IPS-NIHi11 (cell line): ENCODE measurements at places on chromosomes 12 and 14.

DNA sequence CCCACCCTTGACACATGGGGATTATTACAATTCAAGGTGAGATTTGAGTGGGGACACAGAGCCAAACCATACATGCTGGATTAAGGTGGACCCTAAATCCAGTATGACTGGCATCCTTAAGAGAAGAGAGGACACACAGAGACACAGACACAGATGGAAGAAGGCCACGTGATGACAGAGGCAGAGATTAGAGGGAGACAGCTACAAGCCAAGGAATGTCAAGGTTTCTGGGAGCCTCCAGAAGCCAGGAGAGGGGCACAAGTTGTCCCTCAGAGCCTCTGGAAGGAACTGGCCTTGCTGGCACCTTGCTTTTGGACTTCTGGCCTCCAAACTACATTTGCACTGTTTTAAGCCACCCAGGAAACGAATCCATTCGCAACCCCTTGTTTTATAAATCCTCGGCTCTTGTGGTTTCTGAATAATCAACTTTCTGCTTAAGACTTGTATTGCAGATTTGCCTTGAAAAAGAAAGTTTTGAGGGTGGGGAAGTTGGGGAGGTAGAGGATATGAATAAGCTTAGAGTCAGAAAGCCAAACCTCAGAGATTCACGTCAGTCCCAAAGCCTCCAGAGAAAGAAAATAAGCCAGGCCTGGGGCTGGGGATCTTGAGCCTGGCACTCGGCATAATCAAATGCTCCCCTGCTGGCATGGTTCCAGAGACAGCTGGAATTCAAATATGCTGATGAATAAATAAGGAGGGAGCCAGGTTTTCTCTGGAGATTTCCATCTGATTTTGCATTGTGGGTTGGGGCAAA is 224.2 kb upstream of the PWP1 start:
- DNase-seq = no peak

- DNase-seq = peak; percentile 31
These were observed 30.8 kb upstream of the CMKLR1 start for GRCh38 chr12:108369736-108370396.

DNA sequence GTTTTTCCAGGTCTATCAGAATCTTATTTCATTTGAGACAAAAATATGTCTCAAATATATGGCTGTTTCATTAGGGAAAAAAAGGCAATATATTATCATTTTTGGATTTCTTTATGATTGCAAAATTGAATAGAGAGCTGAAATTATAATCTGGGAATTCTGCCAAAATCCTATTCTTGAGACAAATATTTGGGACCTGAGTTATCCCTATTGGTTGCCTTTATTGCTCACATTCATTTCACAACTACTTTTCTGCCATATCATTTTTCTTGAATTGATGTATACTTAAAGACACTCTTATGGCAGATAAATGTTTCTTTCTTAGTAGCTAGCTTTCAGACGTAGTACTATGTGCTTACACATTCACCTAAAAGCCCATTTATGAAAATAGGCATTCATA is 241.6 kb upstream of the NOVA1 start:
- DNase-seq = no peak

DNA sequence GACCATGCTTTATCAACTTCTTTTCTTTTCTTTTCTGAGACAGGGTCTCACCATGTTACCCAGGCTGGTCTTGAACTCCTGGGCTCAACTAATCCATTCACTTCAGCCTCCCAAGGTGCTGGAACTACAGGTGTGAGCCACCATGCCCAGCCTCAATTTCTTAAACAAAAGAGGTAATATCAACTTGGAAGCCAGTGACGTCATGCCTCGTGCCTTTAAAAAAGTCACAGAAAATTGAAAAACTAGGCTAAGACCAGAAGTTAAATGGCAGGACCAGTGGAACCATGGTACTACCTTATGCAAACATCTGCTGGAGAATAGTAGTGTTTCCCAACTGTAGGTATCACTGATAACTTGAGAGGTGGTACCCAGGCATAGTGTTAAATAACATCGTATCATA is 103.3 kb downstream of the KSR2 start:
- DNase-seq = no peak

DNA sequence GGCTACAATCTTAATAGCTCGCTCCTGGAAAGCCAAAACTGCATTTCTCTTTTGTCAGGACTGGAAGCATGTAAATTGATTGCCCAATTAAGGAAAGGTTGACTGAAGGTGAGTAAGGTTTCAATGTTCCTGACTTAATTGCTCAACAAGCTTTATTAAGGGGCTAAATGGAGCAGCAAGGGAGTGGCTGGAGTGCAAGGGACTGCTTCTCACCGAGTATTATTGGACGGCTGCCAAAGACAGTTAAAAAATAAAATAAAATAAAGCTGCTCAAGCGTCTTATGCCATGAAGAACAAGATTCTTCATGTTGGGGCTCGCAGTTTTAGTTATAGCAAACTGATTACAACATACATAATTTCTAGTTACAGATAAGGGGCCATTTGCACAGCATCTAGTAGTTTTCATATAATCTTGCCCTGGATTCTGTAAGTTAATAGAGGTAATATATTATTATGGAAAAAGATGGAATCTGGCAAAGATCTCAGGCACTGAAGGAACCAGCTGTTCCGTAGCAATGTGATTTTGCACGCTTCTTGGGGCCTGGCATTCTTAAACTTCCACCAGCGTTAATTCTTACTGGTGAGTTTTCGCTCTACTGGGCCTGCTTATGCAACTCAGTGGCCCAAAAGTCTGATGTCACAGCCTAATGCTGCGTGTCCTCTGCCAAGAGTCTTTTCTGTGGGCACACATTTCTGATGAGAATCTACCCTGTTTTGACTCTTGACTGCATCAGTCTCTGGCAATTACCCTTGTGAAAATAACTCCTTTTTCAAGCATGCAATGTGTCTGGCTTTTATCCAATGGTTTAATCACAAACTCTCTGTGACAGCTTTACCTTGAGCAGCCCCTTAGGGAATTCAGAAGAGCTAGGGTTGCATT is 108.5 kb downstream of the SLC38A1 start:
- DNase-seq = peak; percentile 53

GRCh38 chr12:11580125-11580751 is 69.2 kb upstream of the ETV6 start:
- DNase-seq = no peak

GRCh38 chr14:49206828-49207227 is 379.4 kb downstream of the RPS29 start:
- DNase-seq = peak; percentile 14

DNA sequence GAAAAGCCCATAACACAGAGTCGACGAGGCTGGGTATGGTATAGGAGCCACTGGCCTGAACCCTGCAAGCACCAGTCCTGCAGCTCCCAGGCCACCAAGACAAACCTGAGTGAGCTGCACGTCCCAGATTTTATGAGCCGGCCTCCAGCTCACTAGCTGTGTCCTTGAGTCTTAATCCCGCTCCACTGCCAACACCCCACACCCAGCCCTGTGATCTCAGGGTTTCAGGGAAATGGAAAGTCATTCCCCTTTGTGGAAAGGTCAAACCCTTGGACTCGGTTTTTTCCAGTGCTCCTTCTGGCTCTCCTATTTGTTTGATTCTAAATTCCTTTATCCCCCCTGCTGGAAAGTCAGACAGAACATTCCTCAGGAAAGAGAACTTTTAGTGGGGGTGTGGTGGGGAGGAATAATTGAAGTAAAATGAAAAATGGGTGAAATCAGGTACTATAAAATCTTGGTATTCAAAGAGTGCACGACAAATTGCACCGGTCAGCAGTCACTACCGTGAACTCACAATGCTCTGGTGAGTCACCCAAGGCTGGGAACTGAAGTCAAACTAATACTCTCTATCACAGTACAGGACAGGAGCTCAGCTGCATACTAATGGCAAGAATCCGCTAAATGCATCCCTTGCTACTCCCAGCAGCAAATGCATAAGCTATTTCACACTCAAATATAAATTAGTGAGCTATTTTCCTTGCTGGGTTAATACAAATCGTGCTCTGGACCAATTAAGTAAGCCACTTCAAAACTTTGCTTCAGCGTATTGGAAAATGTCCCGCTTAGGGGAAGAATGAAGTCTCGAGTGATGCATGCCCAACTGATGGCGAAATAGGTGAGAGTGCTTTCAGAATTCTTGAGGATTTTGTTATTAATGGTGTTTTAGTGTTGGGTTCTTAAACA is 9.0 kb downstream of the PITPNM2 start:
- DNase-seq = no peak

- no peak for DNase-seq
These were observed 131.2 kb upstream of the PDE3A start for GRCh38 chr12:20237091-20237490.

DNA sequence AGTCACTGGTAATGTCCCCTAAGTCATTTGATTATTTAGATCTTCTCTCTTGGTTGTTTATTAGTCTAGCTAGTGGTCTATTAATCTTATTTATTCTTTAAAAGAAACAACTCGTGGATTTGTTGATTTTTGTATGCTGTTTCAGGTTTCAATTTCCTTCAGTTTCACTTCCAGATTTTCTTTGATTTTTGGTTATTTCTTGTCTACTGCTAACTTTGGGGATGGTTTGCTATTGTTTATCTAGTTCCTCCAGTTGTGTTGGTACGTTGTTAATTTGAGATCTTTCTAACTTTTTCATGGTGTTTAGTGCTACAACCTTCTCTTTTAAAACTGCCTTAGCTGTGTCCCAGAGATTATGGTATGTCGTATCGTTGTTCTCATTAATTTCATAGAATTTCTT is 18.5 kb upstream of the CD69 start:
- DNase-seq = no peak

- DNase-seq = no peak
These were observed 41.9 kb downstream of the EID3 start for GRCh38 chr12:104345234-104346066.

DNA sequence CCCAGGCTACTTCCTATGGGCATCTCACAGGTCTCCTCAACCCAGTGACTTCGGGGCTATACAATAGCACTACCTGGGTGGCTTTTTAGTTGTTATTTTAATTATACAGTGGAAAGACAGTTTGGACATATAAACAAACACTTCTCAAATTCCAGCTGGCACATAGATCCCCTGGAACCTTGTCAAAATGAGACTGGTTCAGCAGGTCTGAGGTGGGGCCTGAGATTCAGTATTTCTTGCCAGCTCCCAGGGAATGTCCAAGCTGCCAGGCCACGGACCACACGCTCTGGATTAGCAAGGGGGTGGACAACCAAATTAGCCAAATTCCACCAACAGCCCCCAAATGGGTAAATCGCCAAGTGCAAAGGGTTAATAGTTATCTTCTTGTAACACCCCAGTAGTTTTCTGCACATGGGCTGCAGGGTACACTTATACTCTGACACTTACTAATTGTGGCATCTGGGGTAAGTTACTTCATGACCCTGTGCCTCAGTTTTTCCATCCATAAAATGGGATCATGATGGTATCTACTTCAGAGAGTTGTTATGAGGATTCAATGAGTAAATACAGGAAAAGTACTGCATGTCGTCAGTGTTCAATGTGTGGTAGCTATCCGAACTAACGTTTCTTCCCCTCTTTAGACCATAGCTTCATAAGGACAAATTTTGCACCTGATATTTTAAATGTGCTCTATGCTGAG is 789.4 kb upstream of the TBX3 start:
- no peak for DNase-seq

DNA sequence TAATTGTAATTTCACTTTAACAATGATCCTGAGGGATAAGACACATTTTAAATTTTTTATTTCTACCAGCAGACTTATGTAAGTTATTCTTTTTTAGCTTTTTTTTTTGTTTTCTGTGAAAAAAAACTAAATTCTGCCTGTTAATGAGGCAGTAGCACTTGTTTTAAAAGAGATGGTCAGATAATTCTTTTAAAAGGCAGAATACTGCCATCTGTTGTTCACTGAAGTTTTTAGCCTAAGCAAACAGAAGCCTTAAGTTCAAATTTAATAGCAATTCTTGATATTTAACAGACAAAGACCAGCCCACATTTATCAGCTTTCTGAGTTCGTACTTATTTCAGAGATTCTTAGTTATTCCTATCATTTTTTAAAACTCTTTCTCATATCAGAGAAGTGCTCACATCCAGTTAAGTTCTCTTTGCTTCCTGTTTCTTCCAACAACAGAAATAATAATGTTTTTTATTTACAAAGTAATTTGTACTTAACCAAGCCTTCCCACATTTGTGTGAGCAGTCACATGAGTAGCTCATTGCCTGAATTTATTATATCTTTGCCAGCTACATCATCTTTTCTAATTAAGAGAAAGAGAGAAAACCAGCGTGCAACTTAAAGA is 93.4 kb upstream of the SLCO1C1 start:
- DNase-seq = peak; percentile 15

DNA sequence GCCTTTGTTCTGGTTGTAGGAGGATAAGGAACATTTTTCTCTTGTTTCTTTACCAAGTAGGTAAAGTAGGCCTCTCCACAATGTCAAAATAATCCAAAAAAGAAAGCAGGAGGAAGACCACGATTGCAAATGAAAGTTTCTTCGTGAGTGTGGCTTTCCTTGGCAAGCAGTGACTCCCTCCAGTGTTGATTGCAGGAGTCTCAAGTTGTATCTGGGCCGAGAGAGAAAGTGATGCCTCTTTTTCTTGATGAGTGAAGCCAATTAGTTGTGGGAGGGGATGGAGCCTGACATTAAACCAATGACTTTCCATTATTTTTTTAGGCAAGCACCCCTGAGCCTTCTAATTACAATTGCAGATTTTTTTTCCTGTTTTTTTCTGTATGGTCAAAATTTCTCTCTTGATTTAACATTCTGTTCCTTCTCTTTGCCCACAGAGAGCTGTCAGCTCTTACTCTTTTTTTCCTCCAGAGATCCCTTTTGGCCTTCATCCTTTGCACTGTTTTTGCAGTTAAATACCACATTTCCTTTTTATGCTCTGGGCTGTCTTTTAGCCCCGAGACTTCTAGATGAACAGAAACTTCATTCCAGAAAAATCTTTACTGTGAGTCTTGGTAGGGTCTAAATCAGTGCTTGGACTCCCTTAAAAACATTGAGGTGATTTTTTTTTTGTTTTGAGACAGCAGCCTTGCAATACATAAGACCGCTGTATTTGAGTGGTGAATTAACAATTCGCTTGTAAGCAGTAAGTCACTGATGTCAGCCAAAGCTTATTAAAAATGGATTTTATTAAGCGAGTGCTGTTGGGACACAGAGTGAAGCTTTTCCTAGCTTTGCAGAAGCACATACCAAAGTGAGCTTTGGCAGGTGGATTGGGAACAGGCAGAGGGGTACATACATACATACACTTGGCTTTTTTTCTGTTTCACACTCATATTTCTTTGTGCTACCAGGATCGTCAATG is 15.8 kb downstream of the FBXW8 start:
- no peak for DNase-seq

DNA sequence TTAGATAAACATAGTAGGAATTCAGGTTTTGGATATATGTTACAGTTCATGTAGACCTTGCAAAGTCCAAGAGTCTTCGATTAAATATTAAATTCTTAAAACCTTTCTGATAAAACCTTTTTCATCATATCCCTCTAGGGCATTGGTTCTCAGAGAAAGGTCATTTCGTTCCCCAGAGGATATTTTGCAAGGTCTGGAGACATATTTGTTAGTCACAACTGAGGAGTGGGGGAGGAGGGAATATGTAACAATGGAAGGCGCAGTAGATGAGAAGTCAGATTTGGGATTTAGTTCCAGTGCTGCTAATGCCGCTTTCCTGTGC is 5.3 kb downstream of the TMEM253 start:
- no peak for DNase-seq

GRCh38 chr12:6872073-6873048 is 742 bp downstream of the SPSB2 start:
- DNase-seq = peak; percentile 82
